ENCODE measurements at places on chromosomes 2 and 18.

DNA sequence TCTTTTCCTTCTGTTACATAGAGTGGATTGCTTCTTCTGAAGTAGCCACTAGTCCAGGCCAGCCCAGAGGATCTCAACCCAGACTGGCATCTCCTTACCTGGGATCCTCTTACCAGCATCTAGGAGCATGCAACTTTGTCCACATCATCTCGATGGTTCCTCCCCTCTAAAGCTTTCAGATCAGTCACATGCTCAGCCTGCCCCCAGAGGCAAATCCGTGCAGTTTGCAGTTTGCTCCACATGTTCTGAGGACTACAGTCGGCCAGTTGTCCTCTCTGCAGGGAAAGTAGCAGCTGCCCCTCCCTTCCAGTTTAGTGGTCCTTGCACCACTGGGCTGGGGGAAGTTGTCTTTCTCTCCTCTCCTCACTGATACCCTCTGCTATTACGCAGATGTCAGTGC lies 259.8 kb upstream of the APCDD1 start:
- peak; percentile 30 for DNase-seq

DNA sequence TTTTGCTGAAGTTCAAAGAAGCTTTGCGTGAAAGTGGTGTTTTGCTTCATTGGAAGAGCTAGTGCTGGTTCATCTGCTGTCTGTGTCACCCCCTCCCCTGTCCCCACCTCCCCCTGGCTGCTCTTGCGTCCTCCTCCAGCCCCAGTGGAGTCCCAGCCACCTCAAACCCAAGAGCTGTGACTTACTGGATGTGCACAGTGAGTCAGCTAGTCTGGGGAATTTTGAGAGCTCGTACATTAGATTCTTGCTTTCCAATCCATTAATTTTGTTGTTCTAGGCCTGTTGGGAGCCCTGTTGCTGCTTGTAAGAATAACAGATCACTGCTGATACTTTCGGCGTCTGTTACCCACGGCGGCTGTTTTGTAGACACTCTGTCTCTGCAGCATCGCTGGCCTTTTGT lies 412.1 kb downstream of the TSN start:
- no peak for DNase-seq

- no peak for DNase-seq
Observed at GRCh38 chr2:164091673-164092072, 355.9 kb upstream of the FIGN start.

DNA sequence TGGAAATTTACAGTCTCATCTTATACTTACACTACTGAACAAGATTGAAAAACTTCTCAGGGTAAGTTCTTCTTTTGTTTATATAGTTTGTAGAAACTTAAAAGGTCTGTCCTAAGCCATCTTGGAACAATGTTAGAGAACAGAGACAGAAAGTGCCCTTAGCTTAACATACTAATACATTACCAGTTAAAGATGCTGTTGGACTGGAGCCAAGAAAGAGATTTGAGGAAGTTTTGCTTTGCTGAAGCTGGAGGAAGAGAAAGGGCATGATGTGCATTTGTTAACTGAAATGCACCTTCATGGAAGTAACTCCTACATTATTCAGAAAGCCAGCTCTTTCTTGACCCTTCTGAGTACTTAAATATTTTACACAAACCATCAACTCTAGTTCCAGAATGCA lies 66.5 kb upstream of the TNFRSF11A start:
- no peak for DNase-seq

GRCh38 chr2:121665504-121665903 lies 16.2 kb upstream of the CLASP1 start:
- DNase-seq = no peak

DNA sequence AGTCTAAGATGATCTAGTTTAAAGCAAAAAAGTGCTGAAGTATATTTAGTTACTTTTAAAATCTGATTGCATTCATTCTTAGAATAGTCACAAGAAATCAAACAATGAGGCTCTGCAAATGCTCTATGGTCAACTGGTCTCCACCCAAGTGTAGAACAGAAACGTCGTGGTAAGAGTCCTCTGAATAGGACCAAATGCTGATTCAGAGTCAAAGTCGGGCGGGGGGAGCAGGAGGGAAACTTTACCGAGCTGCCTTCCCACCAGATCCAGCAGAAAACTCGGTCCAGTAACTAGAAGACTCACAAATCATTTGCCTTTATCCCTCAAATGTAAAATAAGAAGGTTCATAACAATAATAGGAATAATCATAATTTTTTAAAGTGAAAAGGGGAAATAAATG lies 46.2 kb upstream of the PXDN start:
- no peak for DNase-seq

DNA sequence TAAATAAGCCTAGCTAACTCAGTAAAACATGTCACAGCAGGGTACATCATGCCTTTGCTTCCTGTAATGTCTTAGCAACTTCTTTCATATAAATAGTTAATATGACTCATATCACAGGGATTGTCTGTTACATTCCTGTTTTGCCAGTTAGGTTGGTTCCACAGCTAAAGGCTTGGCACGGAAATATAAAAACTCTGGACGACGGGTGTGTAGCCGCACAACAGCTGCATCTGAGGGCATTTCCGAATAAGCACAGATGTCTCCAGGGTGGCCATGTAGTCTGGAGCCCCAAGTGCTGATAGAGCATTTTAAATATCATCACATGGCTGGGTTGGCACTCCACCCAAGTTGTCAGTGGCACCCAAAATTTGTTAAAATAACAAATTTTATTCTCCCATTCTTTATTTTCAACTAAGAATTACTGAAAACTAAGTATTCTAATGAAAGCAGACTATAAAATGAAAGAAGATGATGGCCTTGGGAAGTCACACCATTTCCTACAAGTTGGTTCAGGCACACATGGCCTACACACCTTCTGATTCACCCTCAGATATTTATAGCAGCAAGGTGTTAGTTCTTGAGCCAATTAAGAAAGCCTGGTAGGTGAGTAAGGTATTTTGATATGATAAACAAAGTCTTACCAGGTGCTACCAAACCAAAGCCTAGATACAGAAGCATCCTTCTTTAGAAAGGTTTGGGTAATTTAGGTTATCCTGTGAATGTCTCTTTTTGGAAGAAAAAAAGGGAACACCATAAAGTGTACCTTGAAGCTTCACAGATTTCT lies 61.8 kb upstream of the STK17B start:
- DNase-seq = peak; percentile 70

GRCh38 chr18:3726238-3726951 lies 276.4 kb downstream of the TGIF1 start:
- DNase-seq = no peak

DNA sequence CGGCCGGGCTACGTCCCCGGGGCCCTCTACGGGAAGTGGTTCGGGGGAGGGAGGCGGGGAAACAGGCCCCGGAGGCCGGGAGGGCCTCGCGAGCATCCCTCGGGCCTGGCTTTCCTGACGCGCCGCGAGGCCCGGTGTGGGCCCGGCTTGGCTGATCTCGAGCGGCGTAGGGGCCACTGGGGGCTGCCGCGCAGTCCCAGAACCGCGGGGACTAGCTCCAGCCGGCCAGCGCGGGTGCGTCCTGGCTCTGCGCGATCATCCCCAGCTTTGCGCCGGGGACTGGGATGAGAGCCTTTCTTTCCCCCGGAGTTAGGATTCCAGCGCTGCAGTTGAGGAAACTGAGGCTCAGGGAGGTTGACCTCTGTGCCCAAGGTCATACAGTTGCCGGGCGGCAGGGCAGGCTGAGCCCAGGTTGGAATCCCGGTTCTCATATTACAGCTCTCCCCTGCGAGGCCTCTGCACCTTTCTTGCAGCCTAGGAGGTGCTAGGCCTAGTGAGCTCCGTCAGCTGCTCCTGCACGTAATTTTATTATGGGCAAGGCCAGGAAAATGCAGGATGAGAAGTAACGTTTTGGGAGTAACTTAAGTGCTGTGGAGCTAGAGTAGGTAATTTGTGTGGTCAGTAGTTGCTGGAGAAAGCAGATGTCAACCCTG lies 501 bp downstream of the LPIN1 start:
- no peak for DNase-seq

- DNase-seq = peak; percentile 41
Observed at GRCh38 chr2:84904717-84905174, 710 bp upstream of the TMSB10 start.

GRCh38 chr18:31497836-31498573 lies at the start of gene DSG2:
Gene DSG2 (plus strand): TSS chr18:31498177. CDS start chr18:31498252, 75 bp downstream.
- DNase-seq = no peak

- DNase-seq = peak; percentile 77
Observed at GRCh38 chr18:55096263-55096951, 137.1 kb upstream of the CCDC68 start.

- DNase-seq = no peak
Observed at GRCh38 chr2:41990688-41991087, 57.1 kb upstream of the PKDCC start.

- DNase-seq = no peak
Observed at GRCh38 chr2:120590841-120591240, 144.8 kb upstream of the GLI2 start.

- no peak for DNase-seq
Observed at GRCh38 chr2:44109166-44109565, 59.5 kb upstream of the PPM1B start.

DNA sequence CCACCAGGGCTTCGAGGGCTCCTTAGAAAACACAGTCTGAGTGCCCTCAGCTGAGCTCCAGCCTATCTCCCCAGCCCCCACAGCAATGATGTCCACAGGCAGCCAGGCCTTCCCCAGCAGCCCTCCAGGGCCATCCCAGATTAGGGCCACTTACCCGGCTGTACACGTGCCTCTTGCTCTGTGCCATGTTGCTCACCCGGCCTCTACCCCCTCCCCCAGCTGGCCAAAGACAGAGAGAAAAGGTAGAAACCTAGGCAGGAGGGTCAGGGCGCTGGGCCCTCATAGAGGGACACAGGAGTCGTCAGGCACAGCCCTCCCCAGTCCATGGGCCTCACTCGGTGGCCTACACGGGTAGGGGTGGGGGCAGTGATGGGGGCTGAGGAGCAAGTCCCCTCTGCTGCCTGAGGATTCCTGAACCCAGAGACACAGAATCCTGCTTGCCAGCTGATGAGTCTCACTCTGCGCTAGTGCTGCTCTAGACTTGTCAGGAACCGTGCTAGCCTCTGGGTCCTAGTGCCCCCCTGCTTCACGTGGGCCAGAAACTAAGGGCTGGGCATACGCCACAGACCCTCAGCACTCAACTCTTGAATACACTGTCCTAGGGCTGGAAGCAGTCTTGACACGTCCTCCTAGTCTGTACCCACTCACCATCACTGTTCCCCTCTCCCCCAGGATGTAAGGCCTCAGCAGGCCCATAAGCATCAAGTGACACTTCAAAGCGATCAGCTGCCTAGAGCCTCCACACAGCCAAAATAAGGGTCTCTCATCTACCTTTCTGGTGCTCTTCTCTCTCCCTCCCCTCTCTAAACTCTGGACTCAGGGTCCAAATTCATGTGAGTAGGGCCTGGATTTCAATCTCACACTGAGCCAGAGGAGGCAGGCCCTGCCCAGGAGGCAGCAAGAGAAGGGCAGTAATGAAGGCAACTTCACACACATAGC lies at the start of gene DCTN1:
TSS of gene DCTN1 (minus strand) at position 461 of the 939 bp plus-strand sequence. CDS start at position 187, 274 bp downstream.
- peak; percentile 87 for DNase-seq

- DNase-seq = no peak
Observed at GRCh38 chr2:86358957-86359356, 21.5 kb upstream of the REEP1 start.

- DNase-seq = no peak
Observed at GRCh38 chr2:214192711-214193110, 218.1 kb upstream of the VWC2L start.

DNA sequence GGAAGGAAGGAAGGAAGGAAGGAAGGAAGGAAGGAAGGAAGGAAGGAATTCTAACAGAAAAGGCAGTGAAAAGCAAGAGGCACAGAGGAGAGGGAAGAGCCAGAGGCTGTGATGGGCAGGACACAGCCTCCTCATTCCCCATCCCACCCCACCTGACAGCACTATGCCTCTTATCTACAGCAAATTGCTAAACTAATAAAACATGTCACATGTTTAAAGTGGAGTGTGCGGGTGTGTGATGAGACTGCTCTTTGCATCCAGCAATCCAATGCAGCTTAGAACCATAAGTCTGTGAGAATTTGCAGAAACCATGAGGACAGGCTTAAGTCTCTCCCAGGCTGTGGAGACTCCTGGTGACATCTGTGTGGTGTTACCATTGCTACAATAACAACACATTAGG lies 108.4 kb upstream of the ALK start:
- DNase-seq = no peak

GRCh38 chr2:224837558-224837957 lies 121.4 kb upstream of the CCDC195 start:
- DNase-seq = peak; percentile 82
